Breast epithelium (tissue), 4 donors: ENCODE measurements at places on chromosomes 4 and X.

- DNase-seq: no peak
These were observed 24.4 kb downstream of the MFAP3L start for GRCh38 chr4:170001745-170002267.

DNA sequence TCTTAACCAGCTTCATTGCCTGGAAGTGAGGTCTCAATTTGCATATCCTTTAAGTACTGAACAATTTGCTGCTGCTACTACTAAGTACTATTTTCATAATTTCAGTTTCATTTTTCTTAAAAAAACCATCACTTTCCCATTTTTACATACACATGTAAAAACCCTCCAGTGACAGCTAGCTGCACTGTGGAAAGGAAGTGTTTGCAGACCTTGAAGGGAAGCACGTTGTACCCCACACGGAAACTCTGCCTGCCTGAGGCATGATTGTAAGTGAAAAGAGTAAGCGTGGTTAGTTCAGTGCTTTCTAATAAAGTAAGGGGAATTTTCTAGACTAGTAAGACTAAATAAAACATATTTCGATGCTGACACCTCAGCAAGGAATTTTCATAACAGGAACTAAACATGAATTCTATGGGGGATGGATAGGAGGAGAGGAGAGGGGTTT is 103.6 kb downstream of the RAPGEF2 start:
- no peak for DNase-seq

DNA sequence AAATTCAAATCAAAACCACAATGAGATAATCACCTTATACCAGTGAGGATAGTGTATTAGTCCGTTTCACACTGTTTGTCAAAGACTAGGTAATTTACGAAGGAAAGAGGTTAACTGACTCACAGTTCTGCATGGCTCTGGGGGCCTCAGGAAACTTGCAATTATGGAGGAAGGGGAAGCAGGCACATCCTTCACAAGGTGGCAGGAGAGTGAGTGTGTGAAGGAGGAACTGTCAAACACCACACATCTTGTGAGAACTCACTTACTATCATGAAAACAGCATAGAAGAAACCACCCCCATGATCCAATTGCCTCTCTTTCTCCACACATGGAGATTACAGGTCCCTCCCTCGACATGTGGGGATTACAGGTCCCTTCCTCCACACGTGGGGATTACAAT is 54.7 kb upstream of the TRPC5 start:
- DNase-seq: no peak

GRCh38 chr4:77910676-77911075 is 48.0 kb downstream of the MRPL1 start:
- DNase-seq: no peak

DNA sequence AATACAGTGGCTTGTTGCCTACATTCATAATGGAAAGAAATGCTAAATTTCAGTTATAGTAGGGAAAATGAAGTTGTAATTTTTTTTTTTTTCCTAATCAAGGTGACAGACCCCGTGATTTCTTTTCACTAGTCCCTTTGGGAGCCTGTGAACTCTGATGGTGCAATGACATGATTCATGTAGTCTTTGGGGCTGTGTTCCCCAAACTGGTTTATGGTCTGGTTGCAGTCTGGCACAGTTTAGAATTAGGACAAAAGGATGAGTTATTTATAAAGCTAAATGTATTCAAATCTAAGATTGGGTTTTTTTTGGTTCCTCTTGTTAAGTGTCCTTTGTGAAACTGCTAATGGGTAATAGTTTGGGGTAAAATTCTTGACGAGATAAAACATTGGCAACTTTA is 66.0 kb downstream of the REPS2 start:
- DNase-seq: no peak

DNA sequence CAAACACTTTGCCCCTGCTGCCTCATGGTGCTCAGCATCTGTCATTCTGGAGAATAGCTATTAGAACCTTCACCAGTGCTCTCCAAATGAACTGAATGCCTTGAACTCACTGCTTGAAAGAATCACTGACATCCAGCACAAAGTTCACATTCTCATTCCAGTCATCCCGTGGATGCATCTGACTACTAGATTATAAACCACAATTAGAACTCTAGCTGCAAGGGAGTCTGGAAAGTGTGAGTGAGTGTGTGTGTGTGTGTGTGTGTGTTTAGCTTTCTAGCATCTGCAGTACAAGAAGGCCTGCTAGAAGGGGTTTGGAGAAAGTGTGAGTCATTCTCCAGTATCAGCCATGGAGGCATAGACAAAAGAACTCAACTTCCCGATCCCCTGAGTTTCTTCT is 71.3 kb upstream of the DYNLT3 start:
- no peak for DNase-seq

DNA sequence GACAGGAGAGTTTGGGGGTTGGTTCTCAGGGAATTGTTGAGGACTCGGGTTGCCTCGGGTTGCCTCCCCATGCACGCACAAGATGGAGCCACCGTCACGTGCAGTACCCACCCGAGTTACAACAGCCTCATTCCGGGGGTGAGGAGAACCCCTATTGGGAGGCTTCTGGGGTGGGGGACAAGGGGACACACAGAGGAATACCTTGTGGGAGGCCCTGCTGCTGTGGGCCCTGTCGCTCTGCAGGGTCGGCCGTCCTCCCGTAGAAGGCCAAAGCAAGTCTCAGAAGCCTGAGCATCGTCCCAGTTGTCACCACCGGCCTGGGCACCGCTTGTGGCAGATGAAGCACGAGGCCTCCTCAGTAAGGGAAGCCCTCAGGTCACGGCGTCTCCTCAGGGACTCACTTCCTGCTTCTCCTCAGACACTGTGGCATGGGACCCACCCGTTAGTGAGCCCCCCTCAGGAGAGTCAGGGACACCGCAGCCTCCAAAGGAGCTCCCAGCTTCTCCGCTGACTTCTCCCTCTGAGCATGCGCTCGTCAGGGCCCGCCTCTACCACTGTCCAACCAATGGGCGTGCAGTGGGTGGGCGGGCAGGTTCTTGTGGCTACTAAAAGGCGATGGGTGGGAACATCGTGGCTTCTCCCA is at the start of gene CT55:
Gene CT55, minus strand, starts transcription at position 522 of the 643 bp plus-strand sequence. Its CDS starts 227 bp downstream, at position 295.
- DNase-seq: no peak
